ENCODE measurements at places on chromosomes 7 and 10.
A peak's percentile ranks its signal among the peaks of the same experiment; 100 is the strongest.

DNA sequence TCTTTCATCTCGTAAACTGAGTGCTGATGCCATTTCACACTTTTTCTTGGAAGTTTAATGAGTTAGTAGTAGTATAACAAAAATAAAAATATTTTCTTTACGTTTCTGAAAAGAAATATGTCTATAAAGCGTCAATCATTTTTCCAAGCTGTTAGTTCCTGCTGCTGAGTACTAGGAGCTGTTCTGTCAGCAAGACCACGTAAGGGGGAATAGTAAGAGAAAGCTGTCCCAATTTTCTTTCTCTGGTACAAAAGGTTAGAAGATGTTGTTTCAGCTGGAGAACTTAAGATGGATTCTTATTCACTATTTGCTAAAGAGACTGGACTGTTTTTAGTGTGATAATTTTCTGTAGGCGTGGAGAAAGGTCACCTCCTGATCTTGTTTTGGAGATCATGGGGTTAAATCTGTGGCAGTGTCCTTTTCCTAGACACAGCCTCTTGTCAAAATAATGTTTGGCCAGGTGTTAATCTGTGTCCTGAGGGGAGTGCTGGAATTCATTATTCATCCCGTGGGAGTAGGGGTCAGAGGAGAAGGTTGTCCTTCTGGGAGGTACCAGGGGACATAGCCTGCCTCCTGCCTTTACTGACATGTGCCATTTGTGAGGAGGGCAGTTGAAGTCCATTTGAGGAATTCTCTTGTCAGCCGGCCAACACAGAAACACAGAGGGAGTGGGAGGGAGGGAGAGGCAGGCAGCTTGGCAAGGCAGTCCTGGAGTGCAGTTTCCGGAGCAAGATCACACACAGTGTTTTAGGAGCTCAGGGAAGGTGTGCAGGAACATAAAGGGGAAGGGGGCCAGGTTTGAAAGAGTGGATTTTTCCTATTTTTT is 368.7 kb downstream of the AUTS2 start:
- no peak overlapping the region for H3K27ac ChIP-seq
- no peak overlapping the region for H3K4me3 ChIP-seq
- H3K36me3 ChIP-seq, result no peaks in the 10 kb centered on the region
- H3K27me3 ChIP-seq, result no peaks in the 10 kb centered on the region
- no peak for DNase-seq

DNA sequence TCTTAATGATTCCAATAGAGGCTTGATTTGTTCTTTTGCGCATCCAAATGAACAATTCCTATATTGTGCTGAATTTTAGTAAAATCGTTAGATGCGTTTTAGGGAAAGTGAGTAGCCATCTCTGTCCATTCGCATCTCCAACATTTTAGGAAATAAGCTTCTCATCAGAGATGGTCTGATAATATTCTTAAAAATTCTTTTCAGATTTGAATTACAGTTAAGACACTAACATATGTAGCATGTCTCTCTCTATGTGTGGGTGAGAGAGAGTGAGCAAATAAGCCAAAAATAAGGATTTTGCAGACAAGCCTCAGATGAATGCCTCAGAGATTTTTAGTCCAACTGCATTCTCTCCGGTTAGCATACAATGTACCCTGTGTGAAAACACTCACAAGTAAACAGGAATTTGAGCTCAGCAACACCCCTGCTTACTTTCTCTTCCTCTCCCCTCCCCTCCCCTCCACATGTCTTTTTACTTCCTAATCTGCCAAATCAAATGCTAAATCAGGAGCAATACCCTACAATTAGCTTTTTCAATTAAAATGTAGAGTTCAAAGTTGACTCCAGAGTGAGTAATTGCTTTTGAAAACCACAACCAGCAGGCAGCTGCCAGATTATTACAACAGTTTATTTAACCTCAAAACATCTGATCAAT is 354.4 kb downstream of the CRPPA start:
- no peak overlapping the region for H3K27ac ChIP-seq
- no peaks in the 10 kb centered on the region for H3K27me3 ChIP-seq
- H3K36me3 ChIP-seq, result no peaks in the 10 kb centered on the region
- peaks cover 3% of the 10 kb centered on the region for H3K4me1 ChIP-seq

DNA sequence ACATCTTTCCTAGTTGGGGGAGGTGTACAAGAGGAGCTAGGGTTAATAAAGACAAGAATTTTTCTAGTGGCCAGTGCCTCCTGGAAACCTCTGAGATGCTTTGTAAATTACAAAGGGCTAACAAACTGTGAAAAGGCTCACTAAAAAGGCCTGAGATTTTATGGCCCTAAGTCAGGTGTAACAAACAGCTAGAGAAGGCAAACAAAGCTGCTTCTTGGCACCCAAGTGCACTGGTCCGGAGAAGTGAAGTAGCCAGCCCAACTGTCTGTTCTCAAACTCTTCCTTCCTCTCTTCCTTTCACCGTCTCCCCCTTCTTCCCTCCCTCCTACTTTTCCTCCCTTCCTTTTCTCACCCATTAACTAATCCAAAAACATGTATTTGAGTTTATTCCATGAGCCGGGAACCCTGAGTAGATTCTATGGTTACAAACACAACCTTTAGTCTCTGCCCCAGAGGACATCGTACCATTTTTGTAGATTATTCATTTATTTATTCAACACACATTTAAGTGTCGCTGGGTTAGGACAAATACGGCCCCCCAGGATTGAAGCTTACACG is 143.4 kb upstream of the PCGF5 start:
- no peaks in the 10 kb centered on the region for H3K27me3 ChIP-seq
- H3K4me3 ChIP-seq, result no peak overlapping the region
- H3K27ac ChIP-seq, result no peak overlapping the region
- no peaks in the 10 kb centered on the region for H3K36me3 ChIP-seq

- H3K36me3 ChIP-seq, result no peaks in the 10 kb centered on the region
- DNase-seq, result no peak
- no peaks in the 10 kb centered on the region for H3K4me1 ChIP-seq
- H3K27ac ChIP-seq, result no peak overlapping the region
- no peak overlapping the region for H3K4me3 ChIP-seq
Observed at GRCh38 chr10:130404476-130405055, 268.4 kb downstream of the GLRX3 start.

DNA sequence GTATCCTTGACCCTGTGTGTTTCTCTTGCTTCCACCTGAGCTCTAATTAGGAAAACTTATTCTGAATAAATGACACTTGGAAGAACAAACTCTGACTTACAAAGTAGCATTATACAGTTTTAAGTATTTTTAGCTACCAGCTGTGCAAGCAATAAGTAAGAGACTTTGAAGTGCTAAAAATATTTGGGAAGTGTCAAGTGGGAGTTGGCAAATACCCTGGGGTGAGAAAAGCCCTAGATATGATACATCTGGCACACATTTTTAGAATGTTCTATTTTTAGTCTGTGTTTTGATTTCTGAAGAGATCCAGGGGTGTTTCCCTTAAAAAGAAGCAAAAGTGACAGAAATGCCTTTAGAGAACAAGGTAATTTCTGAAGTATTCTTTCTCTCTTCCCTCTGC is 132.7 kb upstream of the TEX47 start:
- H3K36me3 ChIP-seq, result no peaks in the 10 kb centered on the region
- DNase-seq, result no peak
- H3K4me3 ChIP-seq, result no peak overlapping the region
- H3K27me3 ChIP-seq, result no peaks in the 10 kb centered on the region
- no peaks in the 10 kb centered on the region for H3K4me1 ChIP-seq

DNA sequence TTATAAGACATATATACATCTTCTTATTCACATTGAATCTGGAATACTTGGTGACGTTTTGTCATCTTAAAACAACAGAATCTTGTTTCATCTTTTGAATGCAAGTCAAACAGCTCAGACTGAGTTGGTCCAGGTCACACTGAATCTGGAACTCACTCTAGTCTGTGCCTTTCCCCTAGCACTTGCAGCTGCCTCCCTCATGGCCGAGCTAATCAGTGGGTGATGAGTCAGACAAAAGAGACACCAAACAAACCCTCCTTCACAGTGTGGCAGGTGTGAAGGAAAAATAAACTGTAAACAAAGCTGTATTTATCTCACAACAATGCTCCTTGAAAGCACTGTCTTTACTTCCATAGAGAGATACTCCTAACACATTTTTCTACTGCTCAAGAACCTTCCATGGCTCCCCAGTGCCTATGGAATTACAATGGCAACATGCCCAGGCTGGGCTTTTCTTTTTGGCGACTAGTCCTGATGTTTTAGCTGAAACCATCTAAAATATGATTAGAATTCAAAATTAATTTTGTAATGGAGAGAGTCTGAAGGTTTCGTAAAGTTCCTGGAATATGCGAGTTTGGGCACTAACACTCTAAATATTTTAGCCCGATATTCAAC is 140.0 kb downstream of the ZNF365 start:
- no peaks in the 10 kb centered on the region for H3K4me1 ChIP-seq
- no peak overlapping the region for H3K27ac ChIP-seq
- H3K27me3 ChIP-seq, result no peaks in the 10 kb centered on the region

GRCh38 chr7:72492461-72493065 is 80.4 kb upstream of the CALN1 start:
- H3K27ac ChIP-seq, result no peak overlapping the region
- no peak for DNase-seq
- no peak overlapping the region for H3K4me3 ChIP-seq
- no peaks in the 10 kb centered on the region for H3K4me1 ChIP-seq

- no peak for DNase-seq
- H3K4me3 ChIP-seq, result no peak overlapping the region
- no peaks in the 10 kb centered on the region for H3K27me3 ChIP-seq
- H3K27ac ChIP-seq, result no peak overlapping the region
Observed at GRCh38 chr7:155670521-155670920, 26.1 kb downstream of the RBM33 start.

DNA sequence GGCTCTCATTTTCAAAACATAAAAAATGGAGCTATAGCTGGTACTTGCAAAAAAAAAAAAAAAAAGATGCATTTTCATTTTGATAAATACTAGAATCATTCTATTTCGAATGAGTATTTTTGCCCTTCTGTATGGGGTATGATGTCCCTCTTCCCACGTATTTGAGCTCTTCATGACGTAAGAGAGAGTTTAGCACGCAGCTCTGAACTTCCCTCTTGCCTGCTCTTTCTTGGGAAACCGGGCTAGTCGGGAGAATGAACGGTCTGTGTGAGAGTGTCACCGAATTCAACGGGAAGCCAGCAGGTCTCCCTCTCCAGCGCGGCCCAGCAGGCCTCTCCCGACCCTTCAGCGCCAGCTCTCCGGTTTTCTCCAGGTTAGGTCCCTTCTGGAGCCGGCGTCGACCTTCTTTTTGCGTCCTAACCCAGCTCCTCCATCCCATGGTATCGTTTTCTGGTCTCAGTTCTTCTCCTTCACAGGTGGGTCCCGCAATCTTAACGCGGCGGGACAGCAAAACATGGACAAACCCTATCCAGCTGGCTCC is 159.2 kb upstream of the PITRM1 start:
- no peak overlapping the region for H3K4me3 ChIP-seq
- DNase-seq, result no peak
- H3K36me3 ChIP-seq, result no peaks in the 10 kb centered on the region
- no peak overlapping the region for H3K27ac ChIP-seq

DNA sequence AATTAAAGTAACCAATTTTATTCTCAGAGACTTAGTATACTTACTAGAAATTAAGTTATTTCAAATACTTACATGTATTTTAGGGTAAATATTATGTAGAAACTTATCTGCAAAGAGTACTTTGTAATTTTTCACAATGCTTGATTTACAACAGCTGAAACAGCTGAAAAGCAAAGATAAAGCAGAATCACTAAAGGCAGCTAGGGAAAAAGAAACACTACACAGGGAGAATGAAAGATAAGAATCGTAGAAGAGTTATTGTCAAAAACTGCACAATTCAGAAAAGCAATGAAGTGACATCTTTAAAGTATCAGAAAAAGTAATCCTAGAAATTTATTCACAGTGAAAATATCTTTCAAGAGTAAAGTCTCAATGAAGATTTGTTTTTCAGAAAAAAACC is 69.7 kb upstream of the ZNF804B start:
- DNase-seq, result no peak
- no peaks in the 10 kb centered on the region for H3K36me3 ChIP-seq
- no peak overlapping the region for H3K4me3 ChIP-seq
- H3K27ac ChIP-seq, result no peak overlapping the region

DNA sequence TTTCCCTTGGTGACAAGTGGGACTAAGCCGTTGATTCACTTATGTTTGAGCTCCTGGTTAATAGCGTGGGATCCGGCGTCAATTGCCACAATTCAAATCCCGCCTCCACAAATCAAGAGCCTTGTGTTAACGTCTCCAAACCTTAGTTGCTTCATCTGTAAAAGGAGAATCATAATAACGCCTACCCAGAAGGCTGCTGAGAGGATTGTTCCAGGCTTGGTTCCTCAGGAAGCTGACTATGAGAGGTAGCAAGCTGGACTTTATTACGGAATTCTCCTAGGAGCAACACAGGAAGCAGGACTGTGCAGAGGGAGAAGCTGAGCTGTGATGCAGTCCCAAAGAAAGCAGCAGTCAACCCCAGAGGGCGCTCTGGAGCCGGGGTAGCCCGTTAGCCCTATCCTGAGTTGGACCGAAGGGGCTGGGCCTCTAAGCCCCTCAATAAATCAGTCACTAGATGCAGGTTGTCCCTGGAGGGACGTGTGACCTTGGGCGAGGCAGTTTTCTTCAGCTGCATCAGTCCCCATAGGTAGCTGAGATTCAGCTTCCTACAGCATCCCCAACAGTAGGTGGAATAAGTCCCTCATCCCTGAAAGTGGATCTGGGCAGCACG is 6.9 kb upstream of the BAG3 start:
- H3K27me3 ChIP-seq, result no peaks in the 10 kb centered on the region
- no peak for DNase-seq
- no peak overlapping the region for H3K4me3 ChIP-seq
- no peaks in the 10 kb centered on the region for H3K4me1 ChIP-seq
- no peak overlapping the region for H3K27ac ChIP-seq

- DNase-seq, result no peak
- no peaks in the 10 kb centered on the region for H3K27me3 ChIP-seq
- H3K4me1 ChIP-seq, result no peaks in the 10 kb centered on the region
- H3K36me3 ChIP-seq, result no peaks in the 10 kb centered on the region
- H3K27ac ChIP-seq, result no peak overlapping the region
Observed at GRCh38 chr10:2019281-2019680, 282.0 kb upstream of the ADARB2 start.

DNA sequence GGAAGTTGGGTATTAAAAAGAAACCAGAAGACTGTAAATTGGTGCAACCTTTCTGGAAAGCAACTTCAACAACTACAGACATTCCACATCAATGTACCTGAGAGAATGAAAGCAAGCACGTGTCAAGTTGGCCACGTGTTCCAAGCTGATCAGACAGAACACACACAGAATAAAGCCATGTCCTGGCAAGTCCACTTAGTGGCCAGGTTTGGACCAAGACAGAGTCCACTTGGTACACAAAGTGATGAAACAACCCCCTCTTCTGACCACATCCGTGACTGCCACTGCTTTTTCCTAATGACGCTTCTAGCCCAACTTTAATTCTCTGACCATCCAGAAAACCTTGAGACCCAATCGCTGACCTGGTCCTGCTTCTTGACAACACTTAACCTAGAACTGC is 109.4 kb downstream of the ABLIM1 start:
- H3K4me1 ChIP-seq, result no peaks in the 10 kb centered on the region
- H3K36me3 ChIP-seq, result no peaks in the 10 kb centered on the region
- H3K27ac ChIP-seq, result no peak overlapping the region
- DNase-seq, result peak; percentile 41

- H3K36me3 ChIP-seq, result no peaks in the 10 kb centered on the region
- H3K27me3 ChIP-seq, result peaks cover 10% of the 10 kb centered on the region
- no peak overlapping the region for H3K4me3 ChIP-seq
- no peak overlapping the region for H3K27ac ChIP-seq
- no peak for DNase-seq
Observed at GRCh38 chr7:158369866-158370265, 217.8 kb downstream of the PTPRN2 start.

Data from neuronal stem cell (in vitro differentiated cells).